ENCODE measurements at places on chromosomes 7 and 10.

GRCh38 chr7:1845536-1846311 is 175.6 kb downstream of the ELFN1 start:
- DNase-seq: no peak

DNA sequence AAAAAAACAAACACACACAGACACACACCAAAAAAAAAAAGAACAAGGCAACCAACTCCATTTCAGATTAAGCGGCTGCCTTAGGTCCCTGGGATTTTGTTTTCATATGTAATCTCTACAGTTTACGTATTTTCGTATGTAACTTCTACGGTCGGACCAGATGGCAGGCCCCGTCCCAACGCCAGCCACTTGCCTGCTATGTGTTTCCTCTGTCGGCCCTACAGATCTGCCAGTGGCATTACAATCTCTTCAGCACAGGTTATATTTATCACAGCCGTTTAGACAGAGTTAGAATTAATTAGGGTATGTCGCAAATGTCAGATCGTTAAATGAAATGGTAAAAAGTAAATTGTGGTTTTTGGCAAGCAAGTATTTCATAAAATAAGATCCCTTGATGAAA is 99.3 kb downstream of the DNAJB6 start:
- DNase-seq: no peak

DNA sequence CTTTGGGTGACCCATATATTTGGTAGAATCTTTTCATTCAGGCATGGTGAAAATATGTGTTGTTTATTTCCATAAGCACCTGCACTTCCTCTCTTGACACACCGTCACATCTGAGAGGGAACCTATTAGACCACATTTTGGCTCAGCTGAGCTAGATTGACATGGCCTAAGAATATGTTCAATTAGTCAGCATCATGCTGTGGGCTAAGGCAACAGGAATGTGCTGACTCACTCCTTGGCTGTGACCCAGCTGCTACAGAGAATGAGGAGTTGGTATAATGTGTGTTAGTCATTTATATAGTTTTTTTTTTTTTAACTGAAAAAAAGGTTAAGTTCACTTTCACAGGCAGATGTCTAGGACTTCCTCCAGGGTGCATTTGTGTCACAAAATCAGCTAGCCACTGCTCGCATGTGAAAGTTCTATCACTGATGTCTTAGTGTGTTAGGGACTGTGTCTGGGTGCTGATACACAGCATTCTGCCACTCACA is 180.6 kb downstream of the SEMA3E start:
- DNase-seq: peak; percentile 62

DNA sequence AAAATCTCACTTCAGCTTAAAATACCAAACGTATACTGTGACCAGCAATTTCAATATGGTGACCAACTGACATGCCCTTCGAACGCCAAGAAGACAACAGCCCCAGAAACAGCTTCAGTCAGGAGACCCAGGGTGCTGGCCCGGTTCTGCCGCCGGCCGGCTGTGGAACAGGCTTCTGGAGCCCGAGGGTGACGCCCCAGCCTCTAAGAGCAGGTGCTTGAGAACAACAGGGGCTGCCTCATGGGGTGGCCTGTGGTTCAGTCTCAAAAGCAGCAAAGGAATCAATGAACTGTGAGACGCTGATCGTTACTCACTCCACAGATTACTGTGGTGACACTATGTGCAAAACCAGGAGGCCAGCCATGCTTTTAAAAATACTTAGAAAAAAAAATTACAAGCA is 17.3 kb downstream of the GPER1 start:
- no peak for DNase-seq

- no peak for DNase-seq
These were observed 61.4 kb downstream of the ABI1 start for GRCh38 chr10:26799342-26799741.

DNA sequence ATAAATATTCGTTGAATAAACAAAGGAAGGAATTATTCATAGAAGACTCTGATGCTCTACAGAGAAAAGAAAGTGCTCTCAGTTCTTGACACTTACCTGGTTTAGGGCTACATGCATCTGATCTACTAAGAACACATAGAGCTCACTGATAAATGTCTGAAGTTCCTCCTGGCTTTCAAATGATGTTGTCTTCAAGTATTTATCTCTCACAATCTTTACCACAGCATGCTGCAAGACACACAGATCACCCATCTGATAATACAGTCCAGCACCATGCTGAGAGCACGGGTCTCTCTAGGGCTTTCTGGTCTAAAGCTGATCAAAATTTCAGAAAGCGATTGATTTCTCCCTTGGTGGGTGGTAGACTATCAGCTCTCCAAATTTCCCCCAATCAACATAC is 44.5 kb upstream of the MRPS16 start:
- no peak for DNase-seq

DNA sequence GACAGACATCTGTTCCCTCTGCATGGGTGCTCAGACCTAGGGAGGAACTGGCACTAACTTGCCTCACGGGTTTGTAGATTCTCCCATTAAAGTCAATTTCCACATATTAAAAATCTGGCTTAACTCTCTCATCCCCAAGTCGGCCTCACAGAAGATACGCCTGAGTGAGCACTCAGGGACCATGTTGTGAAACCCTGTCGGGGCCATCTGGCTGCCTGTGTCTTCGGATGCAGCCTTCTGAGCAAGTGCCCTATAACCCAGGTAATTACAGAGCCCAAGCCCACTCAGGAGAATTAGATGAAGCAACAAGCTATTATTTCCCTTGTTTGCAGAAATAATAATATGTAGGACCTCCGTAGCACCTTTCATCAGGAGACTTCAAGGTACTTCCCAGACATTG is 219.3 kb upstream of the GLI3 start:
- DNase-seq: no peak

DNA sequence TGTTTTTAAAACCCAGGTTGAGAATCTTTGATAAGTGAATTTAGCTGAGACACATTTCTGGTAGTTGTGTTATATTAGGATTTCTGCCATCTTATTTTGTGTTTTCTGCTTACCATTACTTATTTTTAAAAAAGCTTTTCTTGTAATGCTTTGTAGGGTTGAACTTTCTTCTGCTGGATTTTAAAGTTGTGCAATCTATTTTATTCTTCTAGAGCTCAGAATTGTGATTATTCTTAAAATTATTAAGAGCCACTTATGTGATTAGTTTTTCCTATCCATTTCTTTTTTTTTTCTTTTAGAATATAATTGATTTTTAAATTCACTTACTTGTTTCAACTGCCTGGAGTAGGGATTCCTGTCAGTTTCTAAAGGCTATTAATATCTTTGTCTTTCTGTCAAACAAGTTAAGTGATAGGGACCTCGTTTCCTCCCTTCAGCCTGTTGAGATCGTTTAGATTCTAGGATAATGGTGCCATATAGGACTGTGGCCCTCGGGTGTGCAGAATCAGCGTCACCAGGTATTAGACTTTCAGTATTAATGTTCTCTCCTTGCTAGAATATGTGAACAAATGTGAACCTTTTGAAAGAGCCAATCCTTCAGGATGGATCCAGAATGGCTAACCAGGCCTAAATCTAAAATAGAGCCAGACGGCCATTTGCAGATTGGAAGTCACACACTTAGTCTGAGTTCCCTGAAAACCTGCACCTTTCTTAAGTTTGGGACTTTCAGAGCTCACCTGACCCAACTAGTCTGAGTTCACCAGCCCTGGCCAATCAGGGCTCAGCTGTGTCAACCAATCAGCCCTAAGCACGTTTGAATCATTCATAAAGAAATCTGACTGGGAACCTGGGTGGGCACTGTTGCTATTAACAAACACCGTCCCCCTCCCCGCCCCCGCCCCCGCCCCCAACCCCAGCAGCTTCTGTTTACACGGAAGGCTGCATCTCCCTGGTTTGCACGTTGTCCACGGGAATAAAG is 26.2 kb downstream of the CUX1 start:
- no peak for DNase-seq

- DNase-seq: no peak
These were observed 10.3 kb upstream of the PCBD1 start for GRCh38 chr10:70898687-70899086.

DNA sequence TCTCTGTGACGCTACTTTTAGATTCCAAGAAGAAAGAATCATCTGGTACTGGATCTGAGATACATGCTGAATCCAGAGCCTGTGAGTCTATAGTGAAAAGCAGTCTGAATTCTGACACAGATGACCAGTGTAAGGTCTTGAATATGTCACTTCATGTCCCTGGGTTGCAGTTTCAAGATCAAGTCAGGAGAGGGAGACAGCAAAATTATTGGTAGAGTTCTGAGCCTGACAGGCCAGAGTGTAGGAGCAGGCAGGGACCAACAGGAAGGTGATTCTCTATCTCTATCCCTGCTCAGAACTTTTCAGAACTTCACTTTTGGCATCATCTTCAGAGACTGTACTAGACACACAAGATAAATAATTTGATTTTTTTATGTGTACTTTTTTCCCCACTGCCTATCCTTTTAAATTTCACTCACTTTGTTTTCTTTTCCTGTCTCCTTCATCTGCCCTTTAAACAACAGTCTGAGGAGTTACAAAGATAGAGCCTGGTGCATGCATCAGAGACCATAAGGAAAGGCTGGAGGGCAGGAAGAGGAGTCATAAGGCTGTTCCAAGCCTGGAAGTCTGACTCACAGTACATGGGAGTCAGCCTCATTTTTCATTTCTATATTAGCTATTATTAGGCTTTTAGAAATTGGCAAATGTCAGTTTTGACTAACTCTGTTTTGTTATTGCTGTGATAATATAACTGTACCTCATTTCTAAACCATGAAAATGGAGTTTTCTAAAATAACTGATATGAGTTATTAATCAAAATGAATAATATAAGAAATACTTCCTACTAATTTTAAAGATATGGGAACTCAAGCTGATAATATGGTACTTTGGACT is 120.2 kb upstream of the TMEM229A start:
- peak; percentile 13 for DNase-seq

DNA sequence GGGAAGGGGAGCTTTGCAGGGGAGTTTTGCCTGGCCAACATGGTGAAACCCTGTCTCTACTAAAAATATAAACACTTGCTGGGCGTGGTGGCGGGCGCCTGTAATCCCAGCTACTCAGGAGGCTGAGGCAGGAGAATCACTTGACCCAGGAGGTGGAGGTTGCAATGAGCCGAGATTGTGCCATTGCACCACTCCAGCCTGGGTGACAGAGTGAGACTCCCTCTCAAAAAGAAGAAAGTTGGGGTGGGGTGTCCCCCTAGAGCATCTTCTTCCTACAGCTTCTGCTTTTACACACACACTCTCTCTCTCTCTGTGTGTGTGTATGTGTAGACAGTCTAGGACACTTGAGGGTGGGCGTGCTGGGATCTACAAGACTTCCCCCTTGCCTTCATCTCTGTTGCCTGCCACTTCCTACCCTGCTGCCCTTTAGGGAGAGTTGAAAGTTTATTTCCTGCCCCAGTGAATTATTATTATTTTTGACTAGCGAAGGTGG is 21.7 kb downstream of the PLAU start:
- DNase-seq: no peak

DNA sequence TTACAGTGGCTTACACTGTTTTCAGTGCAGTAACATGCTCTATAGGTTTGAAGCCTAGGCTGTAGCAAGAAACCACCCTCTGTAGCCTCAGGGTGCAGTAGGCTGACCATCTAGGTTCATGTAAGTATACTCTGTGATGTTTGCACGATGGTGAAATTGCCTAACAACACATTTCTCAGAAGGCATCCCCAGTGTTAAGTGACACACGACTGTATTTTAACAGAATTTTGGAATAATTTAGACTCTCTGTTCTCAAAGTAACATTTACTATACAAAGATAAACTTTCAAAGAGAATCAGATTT is 44.6 kb upstream of the BHLHA15 start:
- no peak for DNase-seq

DNA sequence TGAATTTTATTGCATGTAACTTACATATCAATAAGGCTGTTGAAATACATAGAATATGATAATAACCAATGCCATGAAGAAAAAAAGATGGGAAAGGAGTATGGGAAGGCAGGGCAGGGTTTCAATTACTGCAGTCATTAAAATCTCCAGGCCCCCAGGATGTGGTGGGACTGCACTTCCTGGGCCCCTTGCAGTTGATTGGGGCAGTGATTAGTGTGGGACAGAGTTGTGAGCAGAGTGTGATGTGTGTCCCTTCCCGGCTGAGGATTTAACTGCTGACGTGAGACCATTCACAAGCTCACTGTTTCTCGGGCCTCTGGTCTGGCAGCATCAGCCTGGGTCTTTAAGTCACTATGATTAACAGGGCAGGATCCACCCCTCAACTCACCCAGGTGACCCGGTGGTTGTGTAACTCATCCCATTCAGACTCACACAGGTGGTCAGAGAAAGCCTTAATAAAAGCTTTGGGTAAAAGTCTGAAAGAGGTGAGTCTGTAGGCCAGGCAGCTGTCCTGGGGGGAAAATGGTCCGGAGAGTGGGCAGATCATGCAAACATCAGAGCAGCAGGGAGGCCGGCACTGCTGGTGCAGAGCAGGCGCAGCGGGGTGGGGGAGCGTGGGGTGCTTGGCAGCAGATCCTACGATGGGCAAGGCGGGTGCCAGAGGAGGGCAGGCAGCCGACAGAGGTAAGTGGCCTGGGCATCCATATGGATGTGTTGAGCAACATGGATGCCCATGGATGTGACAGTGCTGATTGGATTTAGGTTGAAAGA is 36.3 kb upstream of the WDFY4 start:
- no peak for DNase-seq

GRCh38 chr7:148972375-148972774 is 55.9 kb downstream of the PDIA4 start:
- no peak for DNase-seq

GRCh38 chr10:37857287-37858211 is at the start of gene ZNF248:
Gene ZNF248 (minus strand): TSS chr10:37857610. CDS start chr10:37856310, 1,300 bp downstream.
- peak; percentile 86 for DNase-seq

- peak; percentile 30 for DNase-seq
These were observed 145.5 kb downstream of the TRIL start for GRCh38 chr7:28812616-28813015.

GRCh38 chr7:88312061-88312663 is 5.5 kb upstream of the STEAP4 start:
- no peak for DNase-seq

DNA sequence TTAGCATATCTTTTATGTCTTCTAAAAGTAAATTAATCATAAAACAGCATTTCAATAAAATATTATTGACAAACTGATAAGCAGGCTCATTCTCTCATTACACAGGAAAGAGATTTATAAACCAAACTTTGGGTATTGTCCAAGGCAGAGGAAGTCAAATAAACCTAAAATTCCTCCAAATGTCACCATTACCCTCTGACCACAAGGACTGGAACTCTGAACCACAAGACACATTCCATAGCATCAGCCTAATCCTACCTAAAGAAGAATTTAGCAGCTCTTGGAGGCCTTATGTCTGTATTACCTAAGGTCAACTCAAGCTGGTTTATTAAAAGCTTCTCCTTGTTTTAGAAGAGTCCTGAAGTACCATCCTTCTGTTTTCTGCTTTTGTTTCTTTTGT is 82.4 kb upstream of the SLC13A1 start:
- no peak for DNase-seq

Measured in NCI-H1105 treated with DMSO at 0.1 percent for 48 hours (cell line).